ENCODE measurements at places on chromosomes 6 and 20.

GRCh38 chr6:40774932-40775331 lies 187.8 kb upstream of the LRFN2 start:
- DNase-seq, result no peak

GRCh38 chr20:48656661-48657211 lies 171.1 kb downstream of the PREX1 start:
- no peak for DNase-seq

DNA sequence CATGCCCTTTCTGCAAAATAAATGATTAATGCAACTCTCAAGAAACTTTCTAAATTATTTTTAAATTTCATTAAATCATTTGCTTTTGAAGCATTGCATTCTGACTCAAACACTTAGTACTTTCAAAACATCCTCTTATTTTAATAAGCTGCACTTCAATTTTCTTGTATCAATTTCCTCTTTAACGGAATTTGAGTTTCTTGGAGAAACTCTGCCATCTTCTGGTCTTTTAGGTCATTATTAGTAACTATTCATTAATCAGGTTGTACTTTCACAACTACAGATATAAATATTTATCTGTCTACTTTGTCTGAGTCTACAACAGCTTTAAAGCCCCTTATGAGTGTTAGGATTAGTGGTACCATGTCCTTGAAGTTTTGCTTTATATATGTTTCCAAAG lies 30.2 kb downstream of the TMX4 start:
- no peak for DNase-seq

DNA sequence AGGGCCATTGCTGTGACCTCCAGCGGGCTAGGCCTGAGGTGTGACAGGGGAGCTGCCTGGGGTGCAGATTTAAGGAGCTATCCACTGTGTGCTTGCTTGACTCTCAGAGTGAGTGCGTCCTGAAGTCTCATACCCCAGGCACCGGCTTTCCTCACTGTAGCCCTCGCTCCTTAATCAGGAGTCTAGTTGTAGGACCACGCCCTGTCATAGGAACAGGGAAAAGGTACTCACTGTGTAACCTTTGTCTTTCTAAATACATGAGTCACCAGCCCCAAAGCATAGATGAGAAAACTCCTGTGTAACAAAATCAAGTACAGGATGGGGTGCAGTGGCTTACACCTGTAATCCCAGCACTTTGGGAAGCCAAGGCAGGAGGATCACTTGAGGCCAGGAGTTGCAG lies 141.7 kb downstream of the TMEM242 start:
- DNase-seq, result no peak

- DNase-seq, result no peak
These were observed 68.2 kb downstream of the FAM217A start for GRCh38 chr6:4010689-4011090.

- DNase-seq, result no peak
These were observed 82.2 kb downstream of the COL19A1 start for GRCh38 chr6:69948479-69949114.

DNA sequence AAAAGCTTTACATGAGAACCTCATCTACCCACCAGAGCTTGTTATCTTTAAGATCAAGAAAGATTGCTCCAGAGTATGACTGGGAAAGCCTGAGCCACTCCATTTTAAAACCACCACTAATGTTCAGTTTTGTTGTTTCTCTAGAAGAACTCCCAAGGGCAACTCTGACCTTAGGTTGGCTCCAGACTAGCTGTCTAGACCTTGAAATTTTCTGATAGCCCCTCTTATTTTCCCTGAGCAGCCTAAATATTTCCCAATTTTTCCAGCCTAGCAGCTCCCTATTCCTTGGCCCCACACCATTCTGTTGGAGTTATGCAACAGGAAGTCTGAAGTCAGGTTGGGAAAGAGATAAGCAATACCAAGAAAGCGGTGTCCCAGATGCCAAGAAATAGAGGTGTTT lies 84.6 kb upstream of the TCF21 start:
- no peak for DNase-seq

DNA sequence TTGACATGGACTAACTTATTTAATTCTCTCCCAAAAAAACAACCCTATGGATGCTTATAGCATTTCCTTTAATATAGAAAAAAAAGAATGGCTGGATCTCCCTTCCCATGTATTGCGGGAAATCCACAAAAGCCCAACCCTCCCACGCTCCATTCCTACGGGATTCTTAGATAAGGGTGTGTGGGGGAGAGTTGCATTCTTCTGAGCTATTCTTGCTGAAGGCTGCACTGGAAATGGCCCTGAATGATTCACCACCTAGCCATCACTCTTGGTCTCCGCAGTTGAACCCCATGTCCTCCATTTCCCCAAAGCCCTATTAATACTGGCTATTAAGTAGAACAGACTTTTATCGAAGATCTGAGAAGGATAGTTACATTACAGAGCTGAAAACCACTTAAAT lies 41.9 kb upstream of the ADGRF5 start:
- no peak for DNase-seq

GRCh38 chr20:40085513-40085912 lies 603.5 kb downstream of the MAFB start:
- no peak for DNase-seq

DNA sequence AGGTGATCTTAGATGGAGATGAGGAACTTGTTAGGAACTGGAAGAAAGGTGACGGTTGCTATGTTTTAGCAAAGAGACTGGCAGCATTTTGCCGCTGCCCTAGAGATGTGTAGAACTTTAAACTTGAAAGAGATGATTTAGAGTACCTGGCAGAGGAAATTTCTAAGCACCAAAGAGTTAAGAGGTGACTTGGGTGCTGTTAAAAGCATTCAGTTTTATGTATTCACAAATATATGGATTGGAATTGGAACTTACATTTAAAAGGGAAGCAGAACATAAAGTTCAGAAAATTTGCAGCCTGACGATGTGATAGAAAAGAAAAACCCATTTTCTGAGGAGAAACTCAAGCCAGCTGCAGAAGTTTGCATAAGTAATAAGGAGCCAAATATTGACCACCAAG lies 176.3 kb downstream of the MOXD1 start:
- DNase-seq, result no peak

- no peak for DNase-seq
These were observed 44.1 kb downstream of the SAMD3 start for GRCh38 chr6:130178692-130179091.

- no peak for DNase-seq
These were observed 13.9 kb upstream of the SULF2 start for GRCh38 chr20:47799116-47799715.

- no peak for DNase-seq
These were observed 42.8 kb upstream of the TASP1 start for GRCh38 chr20:13681248-13682125.

DNA sequence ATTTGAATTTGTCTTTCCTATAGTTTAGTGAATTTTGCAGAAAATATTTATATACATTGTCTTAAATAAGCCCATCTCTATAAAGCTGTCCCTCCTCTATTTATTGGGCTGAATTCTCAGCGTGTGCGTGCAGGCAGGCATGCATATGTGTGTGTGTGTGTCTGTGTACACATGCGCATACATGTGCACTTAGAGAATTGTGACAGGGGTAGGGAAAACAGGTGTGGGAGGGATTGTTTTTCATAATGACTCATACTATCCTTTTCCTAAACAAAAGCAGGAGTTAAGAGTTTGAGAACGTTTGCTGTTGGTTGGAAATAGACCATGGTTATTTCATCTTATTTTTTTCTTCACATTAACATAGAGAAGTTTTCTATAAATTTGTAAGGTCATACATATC lies 43.4 kb upstream of the FABP7 start:
- DNase-seq, result no peak

DNA sequence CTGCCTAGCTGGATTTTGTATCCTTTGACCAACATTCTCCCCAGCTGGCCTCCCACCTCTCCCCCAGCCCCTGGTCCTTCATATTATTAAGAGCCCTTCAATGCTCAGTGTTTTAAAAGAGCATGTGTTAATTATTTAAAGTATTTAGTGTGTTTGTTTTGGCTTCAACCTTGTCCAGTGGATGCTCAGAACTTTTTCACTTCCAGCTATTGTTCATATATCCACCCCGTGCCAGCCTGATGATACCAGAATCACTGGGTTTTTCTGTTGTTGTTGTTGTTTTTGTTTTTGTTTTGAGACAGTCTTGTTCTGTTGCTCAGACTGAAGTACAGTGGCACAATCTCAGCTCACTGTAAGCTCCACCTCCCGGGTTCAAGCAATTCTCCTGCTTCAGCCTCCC lies 30.4 kb upstream of the SNX9 start:
- DNase-seq, result no peak

GRCh38 chr6:156107624-156108101 lies 652.0 kb upstream of the NOX3 start:
- no peak for DNase-seq

DNA sequence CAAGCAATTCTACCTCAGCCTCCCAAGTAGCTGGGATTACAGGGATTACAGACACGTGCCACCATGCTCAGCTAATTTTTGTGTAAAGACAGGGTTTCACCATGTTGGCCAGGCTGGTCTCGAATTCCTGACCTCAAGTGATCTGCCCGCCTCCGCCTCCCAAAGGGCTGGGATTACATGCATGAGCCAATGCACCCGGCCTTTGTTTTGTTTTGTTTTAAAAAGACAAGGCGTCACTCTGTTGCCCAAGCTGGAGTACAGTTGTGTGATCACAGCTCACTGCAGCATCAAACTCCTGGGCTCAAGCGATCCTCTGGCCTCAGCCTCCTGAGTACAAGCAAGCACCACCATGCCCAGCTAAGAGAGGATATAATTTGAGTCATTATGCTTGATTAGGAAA lies 5.4 kb downstream of the SERINC3 start:
- no peak for DNase-seq

DNA sequence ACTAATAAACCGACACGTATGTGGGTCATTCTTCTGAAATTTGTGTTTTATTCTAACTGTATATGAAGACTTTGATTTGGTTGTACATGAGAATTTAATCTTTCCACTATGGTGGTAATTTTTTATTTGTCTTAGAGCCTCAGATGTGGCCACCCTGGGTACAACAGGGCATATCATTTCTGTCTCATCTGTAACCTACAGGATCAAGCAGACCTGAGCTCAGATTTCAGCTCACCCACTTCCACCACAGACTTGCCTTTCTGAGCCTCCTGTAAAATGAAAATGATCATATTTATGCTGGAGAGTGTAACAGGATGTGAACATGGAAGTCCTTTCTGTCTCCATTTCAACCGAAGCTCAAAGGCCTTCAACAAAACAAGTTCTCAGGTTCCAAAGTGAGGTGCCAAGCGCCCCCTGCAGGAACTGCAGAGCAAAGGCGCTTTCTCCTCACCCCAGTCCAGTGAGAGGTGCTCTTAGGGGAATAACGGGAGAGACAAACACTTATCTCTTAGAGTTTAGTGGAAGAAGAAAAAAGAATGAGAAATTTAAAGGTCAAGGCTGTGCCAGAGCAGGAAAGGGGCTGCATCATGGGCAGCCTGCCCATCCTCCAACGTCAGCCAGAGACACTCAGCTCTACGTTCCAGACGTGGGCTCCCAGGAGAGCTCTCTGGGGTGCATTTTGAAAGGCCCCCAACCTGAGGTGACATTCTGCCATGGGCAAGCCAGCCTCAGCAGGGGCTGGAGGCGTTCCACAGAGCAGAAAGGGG lies 23.0 kb upstream of the CD24 start:
- peak; percentile 52 for DNase-seq

DNA sequence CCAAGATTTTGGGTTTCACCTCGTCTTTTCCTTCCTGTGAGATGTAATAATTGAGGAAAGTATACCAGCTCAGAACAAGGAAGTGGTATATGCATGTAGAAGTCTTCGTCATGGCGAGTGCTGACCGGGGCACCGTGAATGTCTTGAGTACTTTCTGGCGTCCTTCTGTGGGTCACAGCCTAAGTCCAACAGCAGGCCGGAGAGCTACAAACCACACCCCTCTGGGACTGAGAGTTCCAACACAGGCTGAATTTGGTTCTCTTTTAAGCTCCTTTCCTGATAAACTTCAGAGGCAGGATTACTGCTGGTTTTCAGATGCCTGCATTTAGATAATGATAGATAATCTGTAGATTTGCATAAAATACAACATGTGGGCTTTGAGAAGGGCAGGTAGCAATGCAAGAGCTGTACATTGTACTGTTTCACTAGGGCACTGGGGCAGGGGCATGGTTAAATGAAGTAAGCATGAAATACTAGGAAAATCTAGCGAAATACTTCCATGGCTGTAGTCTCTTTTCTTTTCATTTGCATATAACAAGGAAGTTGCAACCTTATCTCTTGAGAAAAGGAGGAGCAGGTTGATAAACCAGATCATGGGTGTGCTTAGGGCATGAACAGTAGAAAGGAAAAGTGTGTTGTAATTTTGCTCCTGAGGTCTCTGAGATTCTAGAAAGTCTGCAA lies at the start of gene ADTRP:
Gene ADTRP, minus strand, starts transcription at position 156 of the 681 bp plus-strand sequence. Its CDS starts 44 bp downstream, at position 112.
- DNase-seq, result no peak

GRCh38 chr6:28807682-28808280 lies 116.0 kb downstream of the TRIM27 start:
- no peak for DNase-seq

DNA sequence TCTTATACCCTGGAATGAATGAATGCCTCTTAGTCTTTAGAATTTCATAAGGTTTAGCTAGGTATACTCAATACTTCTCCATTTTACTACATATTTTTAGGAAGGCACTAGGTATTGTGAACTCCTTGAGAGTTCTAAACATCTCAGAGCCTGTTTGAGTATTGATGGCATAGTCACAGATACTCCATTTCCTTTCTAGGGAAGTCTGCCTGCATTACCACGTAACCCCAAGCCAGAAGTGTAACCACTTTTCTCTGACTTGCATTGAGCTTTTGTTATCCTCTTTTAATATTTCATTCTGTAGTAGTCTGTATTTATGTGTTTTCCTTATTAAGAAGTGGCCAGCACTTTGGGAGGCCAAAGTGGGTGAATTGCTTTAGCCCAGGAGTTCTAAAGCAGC lies 12.2 kb downstream of the TOP1 start:
- DNase-seq, result no peak

DNA sequence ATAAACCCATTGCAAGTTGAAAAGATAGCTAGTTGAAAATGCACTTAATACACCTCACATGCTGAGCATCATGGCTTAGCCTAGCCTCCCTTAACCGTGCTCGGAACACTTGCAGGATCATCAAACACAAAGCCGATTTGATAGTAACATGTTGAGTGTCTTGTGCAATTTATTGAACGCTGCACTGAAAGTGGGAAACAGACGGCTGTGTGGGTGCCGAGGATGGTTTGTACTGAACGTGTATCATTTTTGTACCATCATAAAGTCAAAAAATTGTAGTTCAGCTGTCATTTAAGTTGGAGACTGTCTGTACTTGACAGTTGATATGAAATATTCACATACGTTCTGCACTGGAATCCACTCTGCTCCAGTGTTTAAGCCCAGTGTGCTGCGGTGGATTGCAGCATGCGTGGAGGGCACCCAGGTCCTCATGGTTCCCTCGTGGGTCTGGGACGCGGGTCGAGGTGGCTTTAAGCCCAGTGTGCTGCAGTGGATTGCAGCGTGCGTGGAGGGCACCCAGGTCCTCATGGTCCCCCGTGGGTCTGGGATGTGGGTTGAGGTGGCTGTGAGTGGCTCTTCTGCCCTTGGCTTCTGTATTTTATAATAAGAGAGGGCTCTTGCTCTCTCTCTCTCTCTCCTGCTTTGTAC lies 77.0 kb downstream of the CDH4 start:
- no peak for DNase-seq

All from CD8-positive, alpha-beta T cell (primary cell).